NCI-H1417 treated with DMSO at 0.1 percent for 48 hours (cell line): ENCODE measurements at places on chromosomes 2 and 18.

- no peak for DNase-seq
Observed at GRCh38 chr18:45430041-45430440, 185.2 kb upstream of the SLC14A2 start.

- no peak for DNase-seq
Observed at GRCh38 chr2:152924722-152925121, 206.3 kb downstream of the ARL6IP6 start.

- DNase-seq = no peak
Observed at GRCh38 chr2:208234786-208235185, 20.1 kb downstream of the IDH1 start.

- no peak for DNase-seq
Observed at GRCh38 chr2:46909771-46910419, 5.7 kb downstream of the MCFD2 start.

GRCh38 chr2:210633699-210634098 lies 77.3 kb downstream of the CPS1 start:
- DNase-seq = no peak

GRCh38 chr2:100625717-100626116 lies 62.9 kb downstream of the PDCL3 start:
- DNase-seq = no peak
